HEK293T (cell line): ENCODE measurements at places on chromosomes 2 and 18.

- no peak for DNase-seq
Observed at GRCh38 chr2:98140210-98140609, 53.2 kb downstream of the VWA3B start.

- no peak for DNase-seq
Observed at GRCh38 chr2:45390861-45391260, 220.2 kb downstream of the SRBD1 start.

- DNase-seq, result no peak
Observed at GRCh38 chr2:221337957-221338685, 234.0 kb downstream of the EPHA4 start.

- no peak for DNase-seq
Observed at GRCh38 chr2:86171295-86171694, 24.0 kb downstream of the IMMT start.

GRCh38 chr2:230416061-230416721, at the start of gene SP100:
TSS of gene SP100 (plus strand) at chr2:230416201. CDS start at chr2:230416297, 96 bp downstream.
- no peak for DNase-seq

- no peak for DNase-seq
Observed at GRCh38 chr2:229831805-229832509, 89.9 kb downstream of the TRIP12 start.

- no peak for DNase-seq
Observed at GRCh38 chr2:223669453-223670225, 67.5 kb upstream of the SCG2 start.

DNA sequence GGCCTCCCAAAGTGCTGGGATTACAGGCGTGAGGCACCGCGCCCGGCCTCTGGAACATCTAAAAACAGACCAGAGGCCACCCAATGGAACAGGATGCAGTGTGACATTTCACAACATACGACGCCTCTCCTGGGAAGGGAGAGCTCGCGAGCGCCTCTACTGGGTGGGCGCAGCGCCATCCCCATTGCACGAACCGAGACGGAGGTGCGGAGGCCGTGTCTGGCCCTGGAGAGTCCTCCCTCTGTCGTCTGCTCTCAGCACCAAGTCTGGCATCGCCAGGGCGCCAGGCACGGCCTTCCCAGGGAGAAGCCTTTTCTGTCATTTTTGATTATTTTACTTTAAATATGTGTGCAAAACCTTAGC, 9.4 kb upstream of the GBX2 start:
- peak; percentile 61 for DNase-seq

DNA sequence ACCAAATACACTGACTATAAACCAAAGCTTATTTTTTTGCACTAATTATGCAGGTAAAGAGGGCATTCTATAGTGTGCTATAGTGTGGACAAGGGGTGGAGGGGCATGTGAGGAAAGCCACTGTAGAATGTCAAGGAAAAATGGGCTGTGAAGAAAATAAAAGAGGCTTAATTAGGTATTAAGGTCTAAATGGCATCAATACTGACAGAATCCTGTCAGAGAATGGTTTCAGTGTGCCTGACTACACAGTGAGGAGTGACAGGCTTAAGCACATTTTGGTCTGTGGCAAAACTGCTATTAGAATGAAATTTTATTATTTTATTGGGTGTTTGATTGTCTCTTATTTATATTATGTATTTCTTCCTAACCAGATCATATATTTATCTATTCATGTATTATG, 787.6 kb upstream of the CELF4 start:
- no peak for DNase-seq

- peak; percentile 39 for DNase-seq
Observed at GRCh38 chr18:22547807-22548561, 130.3 kb upstream of the CTAGE1 start.

DNA sequence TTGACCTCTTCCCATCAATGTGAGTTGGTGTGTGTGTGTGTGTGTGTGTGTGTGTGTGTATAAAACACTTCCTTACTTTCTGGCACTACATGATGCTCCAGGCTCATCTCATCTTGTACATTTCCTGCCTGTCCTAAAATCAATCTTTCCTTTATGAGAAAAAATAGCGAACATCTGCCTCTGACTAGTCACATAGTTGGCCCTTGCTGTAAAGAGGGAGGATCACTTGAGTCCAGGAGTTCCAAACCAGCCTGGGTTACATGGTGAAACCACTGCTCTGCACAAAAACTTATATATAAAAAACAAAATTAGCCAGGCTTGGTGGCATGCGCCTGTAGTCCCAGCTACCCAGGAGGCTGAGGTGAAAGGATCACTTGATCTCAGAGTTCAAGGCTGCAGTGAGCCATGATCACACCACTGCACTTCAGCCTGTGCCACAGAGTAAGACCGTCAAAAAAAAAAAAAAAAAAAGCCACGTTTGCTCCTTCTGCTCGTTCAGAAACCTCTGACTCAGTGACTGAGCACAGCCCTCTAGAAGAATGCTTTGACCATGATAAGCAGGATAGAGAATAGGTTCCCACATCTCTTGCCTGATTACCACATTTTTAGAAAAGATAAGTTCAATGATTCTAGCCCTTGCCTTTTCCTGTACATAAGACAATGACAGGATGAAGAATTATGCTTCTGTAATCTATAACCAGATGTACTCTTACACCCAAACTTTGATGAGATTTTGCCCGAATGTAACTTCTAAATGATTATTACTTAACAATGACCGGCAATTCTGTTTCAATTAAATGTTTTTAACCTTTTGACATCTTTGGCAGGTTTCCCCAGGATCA, 45.2 kb upstream of the ST3GAL5 start:
- no peak for DNase-seq

- DNase-seq, result peak; percentile 21
Observed at GRCh38 chr18:58788971-58789875, 75.5 kb upstream of the ZNF532 start.

GRCh38 chr2:623130-623922, 53.9 kb downstream of the TMEM18 start:
- DNase-seq, result no peak

- DNase-seq, result peak; percentile 85
Observed at GRCh38 chr2:119431155-119431975, at the start of gene TMEM37. TSS of gene TMEM37 (plus strand) at chr2:119431854. CDS start at chr2:119431904, 50 bp downstream.

- no peak for DNase-seq
Observed at GRCh38 chr2:85288244-85288725, 39.5 kb downstream of the TGOLN2 start.

- DNase-seq, result no peak
Observed at GRCh38 chr2:98793897-98794830, 63.2 kb upstream of the MGAT4A start.

- no peak for DNase-seq
Observed at GRCh38 chr18:50286391-50287027, 983 bp downstream of the CXXC1 start.

DNA sequence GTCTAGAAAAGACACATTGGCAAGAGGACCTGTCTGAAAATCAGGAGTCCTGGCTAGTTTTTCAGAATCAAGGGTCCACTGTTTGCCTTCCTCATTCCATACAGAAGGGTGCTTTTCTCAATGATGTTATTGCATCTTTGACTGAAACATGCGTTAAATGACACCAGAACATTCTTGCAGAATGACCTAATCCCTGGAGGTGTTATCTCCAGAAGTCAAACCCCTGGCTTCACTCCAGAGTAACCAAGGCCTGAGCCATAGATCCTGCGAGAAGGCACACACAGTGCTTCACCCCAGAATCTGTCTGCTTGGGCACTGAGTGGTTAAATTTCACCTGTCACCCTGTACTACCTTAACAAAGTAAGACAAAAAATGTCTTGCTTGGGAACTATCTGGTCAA, 1055.2 kb upstream of the FANCL start:
- DNase-seq, result no peak

- DNase-seq, result no peak
Observed at GRCh38 chr2:192068966-192069365, 125.8 kb downstream of the TMEFF2 start.

DNA sequence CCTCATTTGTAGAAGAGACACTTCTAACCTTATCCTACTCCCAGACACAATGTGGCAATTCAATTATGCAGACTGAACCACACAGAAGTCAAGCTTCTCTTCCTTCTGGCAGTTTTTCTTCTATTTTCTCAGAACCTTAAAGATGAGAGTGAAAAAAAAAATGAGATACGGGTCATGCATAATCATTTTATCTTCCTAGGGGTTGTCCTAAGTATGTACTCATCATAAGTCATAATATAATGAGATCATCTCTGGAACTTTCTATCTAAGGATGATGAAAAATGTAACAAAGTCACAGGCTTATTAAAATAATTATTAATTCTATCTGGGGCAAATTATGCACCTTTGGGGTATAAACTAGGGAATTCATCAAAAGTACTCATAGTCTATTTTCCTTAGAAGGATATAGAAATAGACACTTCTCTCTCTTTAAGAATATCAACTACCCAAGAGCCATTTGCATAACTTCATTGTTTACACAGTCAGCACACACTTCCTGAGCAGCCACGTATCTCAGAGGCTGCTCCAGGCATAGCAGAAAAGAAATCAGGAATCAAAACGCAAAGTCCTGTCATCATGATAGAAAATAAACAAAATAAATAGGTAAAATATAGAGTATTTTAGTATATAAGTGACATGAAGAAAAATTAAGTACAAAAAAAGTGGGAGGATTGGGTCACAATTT, 345.9 kb upstream of the SPHKAP start:
- no peak for DNase-seq

DNA sequence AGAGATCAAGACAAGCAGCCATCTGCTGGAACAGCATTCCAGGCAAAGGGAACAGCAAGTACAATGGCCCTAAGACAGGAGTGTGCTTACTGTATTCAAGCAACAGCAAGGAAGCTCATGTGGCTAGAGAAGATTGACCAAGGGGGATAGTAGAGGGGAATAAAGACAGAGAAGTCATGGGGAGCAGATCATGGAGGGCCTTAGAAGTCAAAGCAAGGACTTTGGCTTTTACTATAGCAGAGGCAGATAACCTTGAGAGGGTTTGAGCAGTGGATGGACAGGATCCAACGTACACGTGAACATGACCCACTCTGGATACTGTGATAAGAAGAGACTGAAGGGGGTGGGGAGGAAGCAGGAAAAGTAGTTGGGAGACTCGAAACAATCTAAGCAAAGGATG, 26.9 kb downstream of the SP5 start:
- no peak for DNase-seq

DNA sequence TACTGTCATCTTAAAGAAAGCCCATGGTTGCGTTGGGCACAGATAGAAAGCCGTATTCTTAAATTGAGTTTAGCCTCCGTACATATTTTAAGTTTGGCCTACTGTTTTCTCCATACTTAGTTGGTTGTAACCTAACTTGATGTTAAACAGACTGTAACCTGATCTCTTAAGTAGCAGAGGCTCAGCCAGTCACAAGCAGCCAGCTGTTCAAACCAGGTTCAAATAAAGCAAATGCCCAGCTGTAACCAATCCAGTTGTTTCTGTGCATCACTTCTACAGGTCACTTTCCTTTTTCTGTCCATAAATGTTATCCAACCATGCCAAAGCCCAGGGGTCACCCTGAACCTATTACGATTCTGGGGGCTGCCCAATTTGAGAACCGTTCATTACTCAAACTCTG, 10.0 kb upstream of the THADA start:
- DNase-seq, result no peak

DNA sequence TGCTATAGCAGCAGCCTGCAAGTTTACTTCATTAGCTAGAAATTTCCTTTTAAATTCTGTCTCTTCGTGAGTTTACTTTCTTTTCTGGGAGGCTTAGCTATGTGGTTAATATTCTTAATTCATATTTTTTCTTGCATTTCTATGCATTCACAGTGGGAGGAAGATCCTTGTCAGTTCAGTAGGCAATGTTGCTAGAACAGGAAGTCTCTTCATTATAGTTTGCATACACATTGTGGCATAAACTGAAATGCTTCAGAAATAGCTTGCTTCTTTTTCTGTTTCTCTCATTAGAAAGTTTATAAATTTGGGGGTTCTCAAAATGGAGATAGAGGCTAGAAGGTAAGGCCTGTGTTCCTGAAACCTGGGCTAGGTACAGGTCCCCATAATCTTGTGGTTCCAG, 8.1 kb upstream of the ARHGAP15 start:
- DNase-seq, result no peak

DNA sequence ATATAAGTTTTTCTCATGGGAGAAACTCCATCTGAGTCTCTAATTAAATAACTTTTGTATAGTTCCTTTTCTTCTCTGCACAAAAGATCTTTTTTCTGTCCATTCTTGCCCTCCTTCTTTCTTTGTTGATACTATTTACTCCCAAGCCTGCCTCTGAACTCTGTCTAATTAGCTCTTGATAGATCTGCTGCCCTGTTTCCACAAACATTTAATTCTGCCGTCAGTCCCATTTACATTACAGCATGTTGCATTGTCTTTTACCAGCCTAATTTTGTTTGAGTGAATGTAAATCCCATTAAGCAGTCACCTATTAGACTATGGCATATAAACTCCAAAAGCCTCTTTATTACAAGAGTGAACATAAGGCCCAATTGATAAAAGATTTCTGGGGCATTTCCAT, 254.4 kb downstream of the ERBB4 start:
- DNase-seq, result no peak

GRCh38 chr2:233418761-233419546, 64.7 kb downstream of the DGKD start:
- DNase-seq, result no peak

- no peak for DNase-seq
Observed at GRCh38 chr2:122412360-122412759, 656.9 kb downstream of the TSN start.

- DNase-seq, result no peak
Observed at GRCh38 chr2:128775914-128776285, 457.2 kb upstream of the HS6ST1 start.

DNA sequence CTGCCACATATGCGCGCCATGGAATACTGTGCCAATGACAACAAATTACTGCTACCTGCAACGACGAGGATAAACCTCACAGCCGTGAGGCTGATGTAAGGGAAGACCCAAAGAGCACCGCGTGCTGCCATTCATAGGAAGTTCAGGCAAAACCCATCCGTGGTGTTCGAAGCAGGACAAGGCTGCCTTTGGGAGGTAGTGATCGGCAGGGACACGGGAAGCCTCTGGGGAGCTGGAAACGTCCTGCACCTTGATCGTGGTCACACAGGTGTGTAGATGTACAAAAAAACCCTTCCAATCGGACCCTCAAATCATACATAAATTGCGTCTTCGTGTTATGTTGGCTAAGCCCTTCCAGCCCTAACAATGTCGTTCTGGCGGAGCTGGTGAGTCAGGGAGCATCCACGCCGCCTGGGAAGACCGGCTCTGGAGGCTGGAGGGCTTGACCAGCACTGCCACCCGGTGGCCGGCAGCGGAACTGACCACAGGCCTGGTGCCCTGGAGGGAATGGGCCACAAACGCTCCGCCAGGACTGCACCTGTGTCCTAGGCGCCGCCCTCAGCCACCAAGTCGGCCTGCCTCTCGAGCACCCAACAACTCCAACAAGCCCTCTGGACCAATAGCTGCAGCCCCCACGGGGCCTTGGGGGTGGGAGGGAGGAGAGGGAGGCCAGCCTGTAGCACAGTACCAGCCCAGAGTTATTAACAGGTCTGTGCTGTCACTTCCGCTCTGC, 4.1 kb upstream of the NEURL3 start:
- DNase-seq, result peak; percentile 88
